ENCODE measurements at places on chromosomes 3 and 15. TPM values are rescaled to one million over a fixed set of nuclear protein-coding genes. Genes with fewer than 3 reads are reported as not detected.

CFAP100 gene
- 2.5 TPM for polyA plus RNA-seq

GOLGA6L7 gene
- polyA plus RNA-seq, result 0.85 TPM

FOXL2NB gene
- 0.06 TPM for polyA plus RNA-seq

ZNF502 gene
- polyA plus RNA-seq, result 13.5 TPM

GOLGA8T gene
- not detected for polyA plus RNA-seq

GRCh38 chr3:123486460-123486859, 37.6 kb upstream of the ADCY5 start:
- DNase-seq, result no peak

DNA sequence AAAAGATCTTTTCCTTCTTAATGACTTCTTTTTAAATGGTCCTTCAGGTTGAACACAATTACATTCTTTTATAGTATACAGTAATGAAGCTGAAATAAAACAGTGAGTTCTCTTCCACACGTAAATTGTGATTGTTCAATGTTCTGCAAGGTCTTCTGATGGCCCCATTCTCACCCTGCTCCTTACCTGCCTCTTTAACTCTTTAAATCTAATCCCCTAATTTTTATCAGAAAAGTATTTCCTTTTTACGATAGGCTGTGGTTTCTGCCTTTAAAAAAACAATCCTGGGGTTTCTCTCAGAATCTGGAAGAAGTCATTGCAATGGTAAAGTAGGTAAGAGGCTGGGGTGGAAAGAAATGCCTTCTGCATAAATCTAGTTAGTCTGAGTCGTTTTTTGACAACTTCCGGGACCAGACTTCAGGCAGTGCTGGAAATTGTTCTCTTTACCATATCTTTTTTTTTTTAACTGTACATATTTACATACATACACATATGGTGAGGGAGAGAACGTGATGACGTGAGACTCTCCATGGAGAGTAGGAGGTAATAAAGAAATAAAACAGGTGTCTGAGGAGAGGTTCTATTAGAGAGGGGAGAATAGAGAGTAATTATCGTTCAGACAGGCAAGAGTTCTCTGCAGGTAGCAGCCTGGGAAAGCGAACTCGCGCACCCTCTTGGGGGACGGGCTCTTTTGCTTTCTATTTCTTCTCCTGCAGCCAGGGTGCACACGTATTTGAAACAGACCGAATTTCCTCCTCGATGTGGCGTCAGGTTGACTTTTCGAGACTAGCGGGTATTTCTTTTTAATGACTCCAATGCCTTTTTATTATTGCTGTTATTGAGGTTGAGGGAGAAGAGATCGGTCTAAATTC, at the start of gene SIDT1:
TSS of gene SIDT1 (plus strand) at position 730 of the 872 bp plus-strand sequence. CDS start 467 bp downstream, outside the sequence.
- no peak for DNase-seq

GRCh38 chr15:76495487-76495886, 158.9 kb downstream of the ISL2 start:
- no peak for DNase-seq

BFSP2 gene
- polyA plus RNA-seq, result not detected

DNA sequence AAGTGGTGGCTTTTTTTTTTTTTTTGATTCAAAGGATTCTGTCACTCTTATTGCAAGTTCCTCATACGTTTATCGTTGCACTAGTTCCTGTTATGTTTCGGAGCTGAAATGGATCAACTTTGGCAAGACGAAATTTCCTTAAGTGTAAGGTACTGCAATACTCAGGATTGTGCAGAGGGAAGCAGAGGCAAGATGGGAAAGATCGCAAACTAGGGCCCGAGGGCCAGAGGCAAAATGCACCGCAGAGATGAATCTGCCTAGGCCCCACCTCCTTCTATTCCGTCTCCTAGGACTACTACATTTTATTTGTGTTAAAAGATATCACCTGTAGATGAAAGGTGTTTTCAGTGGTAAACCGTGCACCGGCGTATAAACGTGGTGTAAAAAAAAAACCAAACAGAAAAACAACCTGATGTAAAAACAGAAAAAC, 331 bp downstream of the RNU6-1 start:
- DNase-seq, result no peak

- no peak for DNase-seq
Measured at GRCh38 chr15:36294359-36294758, 285.1 kb upstream of the CDIN1 start.

DNA sequence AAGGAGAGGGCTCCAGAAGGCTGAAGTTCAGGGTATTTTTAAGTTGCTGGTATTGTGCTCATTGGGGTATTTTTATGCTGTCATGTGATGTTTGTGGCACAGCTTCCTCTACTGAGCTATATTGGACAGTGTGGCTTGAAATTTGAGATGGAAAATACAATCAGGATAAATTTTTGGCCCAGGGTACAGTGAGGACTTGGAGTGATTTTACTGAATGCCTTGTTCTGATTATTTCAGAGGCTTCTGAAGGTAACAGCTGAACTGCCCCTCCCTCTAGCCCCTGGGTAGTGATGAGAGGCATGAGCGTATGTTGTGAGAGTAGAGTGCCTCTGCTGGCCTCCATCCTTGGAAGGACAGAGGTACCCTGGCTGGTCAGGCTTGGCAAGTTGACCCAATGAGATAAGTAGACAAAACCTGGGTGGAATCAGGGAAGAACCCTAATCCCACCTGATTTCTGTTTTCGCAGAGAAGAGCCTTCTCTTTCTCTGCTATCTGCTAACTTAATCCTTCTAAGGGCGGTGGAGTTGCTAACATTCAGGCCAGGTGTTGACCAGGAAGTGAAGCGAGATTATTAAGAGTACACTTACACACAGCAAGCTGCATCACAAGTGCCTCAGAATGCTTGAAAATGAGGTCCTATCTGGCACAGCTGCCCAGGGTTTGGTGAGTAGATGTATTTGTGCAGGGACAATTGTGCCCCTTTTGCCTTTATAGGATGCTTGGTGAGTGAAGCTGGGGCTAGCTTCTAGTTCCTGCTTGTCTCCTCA, 98.1 kb upstream of the CLSTN2 start:
- DNase-seq, result no peak

DNA sequence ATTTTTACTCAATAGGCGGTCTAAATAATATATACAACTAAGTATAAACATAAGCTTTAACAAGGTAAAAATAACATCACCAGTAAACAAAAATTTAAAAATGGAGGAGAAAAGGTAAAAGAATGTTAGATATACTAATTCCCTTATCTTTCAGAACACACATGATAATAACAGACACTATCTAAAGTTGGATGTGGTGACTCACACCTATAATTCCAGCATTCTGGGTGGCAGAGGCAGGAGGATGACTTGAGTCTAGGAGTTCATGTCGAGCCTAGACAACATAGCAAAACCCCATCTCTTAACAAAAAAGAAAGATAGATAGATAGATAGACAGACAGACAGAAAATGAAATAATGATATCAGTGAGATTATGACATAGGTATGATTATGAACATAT, 85.1 kb downstream of the STAG1 start:
- DNase-seq, result no peak

- DNase-seq, result no peak
Measured at GRCh38 chr15:42024303-42024702, 3.5 kb upstream of the PLA2G4E start.

IL5RA gene
- 0.38 TPM for polyA plus RNA-seq

TAMM41 gene
- polyA plus RNA-seq, result 21.4 TPM

DNA sequence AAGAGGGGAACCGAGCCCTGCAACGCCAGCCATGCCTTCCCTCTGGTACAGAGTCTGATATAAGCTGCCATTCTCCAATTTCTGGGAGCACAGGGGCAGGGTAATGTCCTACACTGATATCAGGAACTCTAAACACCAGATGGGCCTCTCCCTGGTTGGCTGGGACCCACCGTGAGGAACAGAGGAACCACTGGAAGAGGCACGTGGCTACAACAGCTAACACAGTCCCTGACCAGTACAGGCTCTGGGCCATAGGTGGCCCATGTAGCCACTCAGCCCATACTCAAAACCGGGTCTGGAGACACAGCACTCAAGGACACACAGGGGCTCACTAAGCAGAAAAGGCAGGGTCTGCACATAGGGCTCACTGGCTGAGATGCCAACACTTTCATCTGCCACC, 13.9 kb downstream of the NUP210 start:
- DNase-seq, result no peak

DNA sequence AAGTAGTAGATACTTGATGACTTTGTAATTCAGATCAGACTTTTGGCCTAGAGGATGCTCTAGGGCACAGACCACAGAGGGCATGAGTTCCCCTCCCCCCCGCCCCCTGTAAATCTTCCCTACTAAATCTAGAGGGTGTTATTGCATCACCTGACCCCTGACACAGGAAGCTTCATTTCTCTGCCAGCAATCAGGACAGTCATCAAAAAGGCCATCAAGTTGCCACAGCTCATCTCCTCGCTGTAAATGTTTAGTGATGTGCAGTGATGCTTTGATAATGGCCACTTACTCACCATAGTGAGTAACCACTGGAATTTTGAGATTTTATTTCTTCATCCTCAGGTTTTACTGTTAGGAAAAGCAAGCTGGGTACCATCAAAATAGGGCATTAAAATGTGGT, 289.2 kb upstream of the CHRM5 start:
- DNase-seq, result no peak

SLC28A2 gene
- polyA plus RNA-seq, result 0.42 TPM

GRCh38 chr15:82904574-82904973, 47.9 kb downstream of the HOMER2 start:
- no peak for DNase-seq

- DNase-seq, result no peak
Measured at GRCh38 chr3:162780313-162780712, 1283.7 kb downstream of the OTOL1 start.

KBTBD13 gene
- not detected for polyA plus RNA-seq

GRCh38 chr15:39987821-39988220, 51.2 kb downstream of the SRP14 start:
- no peak for DNase-seq

- DNase-seq, result no peak
Measured at GRCh38 chr15:40550341-40551037, 14.4 kb downstream of the CCDC32 start.

ADPGK gene
- polyA plus RNA-seq, result 54.1 TPM

DNA sequence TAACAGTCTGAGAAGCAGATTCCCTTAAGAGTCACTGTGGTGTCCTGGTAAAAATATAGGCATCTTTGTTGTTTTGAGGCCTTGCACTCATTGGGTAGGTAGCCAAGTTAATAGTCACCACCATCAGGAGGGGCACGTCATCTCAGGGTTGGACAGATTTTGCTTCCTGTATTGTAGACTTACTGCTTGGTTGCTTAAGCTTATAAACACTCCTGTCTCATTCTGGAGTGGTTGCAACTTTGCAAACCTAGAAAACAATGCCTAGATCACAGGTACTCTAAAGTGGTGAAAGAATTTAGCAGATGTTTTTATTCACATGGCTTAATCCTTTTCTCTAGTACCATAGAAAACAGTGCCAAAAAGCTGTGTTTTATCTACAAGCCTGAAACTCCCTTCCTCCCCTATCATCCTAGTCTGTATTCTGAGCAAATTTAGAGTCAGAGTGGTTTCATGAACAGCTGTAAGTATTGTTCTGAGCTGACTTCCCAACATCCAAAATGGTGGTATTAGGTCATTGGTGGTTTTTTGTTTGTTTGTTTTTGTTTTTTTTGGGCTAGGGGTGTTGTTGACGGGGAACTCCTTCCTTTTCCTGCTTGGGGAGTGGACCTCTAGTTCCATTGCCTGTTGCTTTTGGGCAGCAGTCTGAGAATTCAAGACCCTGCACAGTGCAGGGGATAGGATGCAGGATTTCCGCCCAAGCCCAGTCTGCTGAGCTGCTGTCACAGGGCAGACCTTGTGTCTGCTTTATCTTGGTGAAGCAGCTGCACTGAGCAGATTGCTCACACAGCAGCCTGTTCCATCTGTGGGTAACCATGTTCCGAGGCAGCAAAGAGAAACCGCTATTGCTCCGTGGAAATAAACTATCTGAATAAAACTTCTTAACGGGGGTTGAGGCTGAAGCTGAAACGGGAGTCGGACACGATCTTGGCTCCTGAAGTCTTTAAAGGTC, 202.0 kb downstream of the AKAP13 start:
- peak; percentile 50 for DNase-seq

DNA sequence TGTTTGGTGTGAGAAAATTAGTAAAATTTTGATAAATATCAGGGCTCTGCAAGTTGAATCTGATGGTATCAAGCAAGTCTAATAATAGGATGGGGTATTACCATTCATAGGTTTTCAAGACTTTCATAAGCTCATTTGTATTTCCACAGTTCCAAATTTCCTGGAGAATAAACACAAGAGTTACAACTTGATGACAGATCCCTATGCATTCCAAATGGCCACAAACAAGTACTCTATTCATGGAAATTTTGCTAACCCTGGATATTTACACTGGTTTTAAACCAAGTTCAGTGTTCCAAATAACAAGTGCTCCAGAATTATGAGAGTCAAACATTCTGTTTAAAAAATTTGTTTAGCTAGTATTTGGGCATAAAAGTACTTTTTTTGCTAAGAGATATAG, 75.0 kb upstream of the CNTN6 start:
- DNase-seq, result no peak

GOLGA6L10 gene
- 4.6 TPM for polyA plus RNA-seq

RBP2 gene
- polyA plus RNA-seq, result 0.58 TPM

DNA sequence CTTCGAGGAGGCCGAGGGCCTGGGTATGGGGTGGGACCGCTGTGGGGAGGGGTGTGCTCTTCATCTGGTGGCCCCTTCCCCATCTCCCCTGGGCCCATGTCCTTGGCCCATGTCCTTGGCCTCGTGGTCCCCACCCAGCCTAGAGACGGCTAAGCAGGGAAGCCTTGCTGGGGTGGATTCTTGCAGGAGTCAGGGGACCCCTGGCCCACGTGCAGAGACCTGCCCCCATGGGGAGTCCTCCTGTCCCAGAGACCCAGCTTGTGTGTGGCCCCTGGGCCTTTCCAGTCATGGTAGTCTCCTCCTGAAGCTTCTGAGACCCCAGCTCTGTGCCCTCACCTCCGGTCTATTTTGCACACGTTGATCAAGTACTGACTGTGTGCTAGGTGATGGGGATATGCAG, 97.4 kb downstream of the TBC1D2B start:
- DNase-seq, result no peak

GRCh38 chr15:85759376-85759775, 35.3 kb downstream of the KLHL25 start:
- DNase-seq, result no peak

- DNase-seq, result no peak
Measured at GRCh38 chr15:34327906-34328305, 9.7 kb downstream of the SLC12A6 start.

FETUB gene
- polyA plus RNA-seq, result 0.22 TPM

DNA sequence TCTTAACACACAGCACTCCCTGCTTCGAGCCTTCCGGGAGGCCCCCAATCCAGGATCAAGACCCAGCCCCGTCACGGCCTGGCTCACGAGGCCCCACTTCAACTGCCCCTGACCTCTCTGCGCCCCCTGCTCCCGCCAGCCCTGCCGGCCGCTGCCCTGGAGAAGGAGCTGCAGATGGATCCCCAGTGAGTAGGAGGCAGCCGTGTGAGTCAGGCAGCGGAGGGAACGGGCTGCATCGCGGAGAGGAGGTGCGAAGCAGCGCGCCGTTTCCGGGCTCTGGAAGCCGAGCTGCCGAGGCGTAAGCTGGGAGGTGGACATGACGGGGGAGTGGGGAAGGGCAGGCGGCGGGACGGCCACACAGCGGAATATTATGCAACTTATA, 133.4 kb downstream of the TPRA1 start:
- DNase-seq, result no peak

- no peak for DNase-seq
Measured at GRCh38 chr3:114508976-114509375, 215.1 kb downstream of the TIGIT start.

ONECUT1 gene
- polyA plus RNA-seq, result 0.20 TPM

GRCh38 chr3:72480366-72480765, 367.9 kb downstream of the SHQ1 start:
- DNase-seq, result no peak

SCN11A gene
- 0.93 TPM for polyA plus RNA-seq

LCMT2 gene
- polyA plus RNA-seq, result 13.8 TPM
